ENCODE measurements at places on chromosomes 16 and 17.
A peak's percentile ranks its signal among the peaks of the same experiment; 100 is the strongest.

- DNase-seq = no peak
Observed at GRCh38 chr16:86199871-86200695, 301.1 kb downstream of the IRF8 start.

- peak; percentile 94 for DNase-seq
Observed at GRCh38 chr17:35448214-35448898, at the start of gene SLFN13. TSS of gene SLFN13 (minus strand) at chr17:35448766. CDS start at chr17:35445680, 3,086 bp downstream.

- no peak for DNase-seq
Observed at GRCh38 chr17:68199837-68200688, 47.8 kb upstream of the AMZ2 start.

DNA sequence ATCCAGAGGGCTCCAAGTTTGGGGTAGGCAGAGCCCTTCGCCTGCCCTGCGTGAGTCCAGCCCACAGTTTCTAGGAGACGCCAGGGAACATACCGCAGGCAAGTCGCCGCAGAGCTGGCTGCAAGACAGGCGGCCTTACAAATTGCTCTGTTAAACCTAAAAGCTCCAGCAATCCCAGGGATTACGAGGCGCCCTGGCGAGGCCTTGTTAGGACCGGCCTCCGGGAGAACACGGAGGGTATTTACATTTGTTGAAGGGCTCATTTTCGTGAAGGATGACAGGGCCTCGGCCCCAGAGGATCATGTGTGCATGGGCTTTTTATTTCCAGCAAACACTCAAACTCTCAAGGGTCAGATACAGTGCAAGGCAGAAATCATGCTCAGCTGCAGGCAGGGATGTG lies 77.6 kb upstream of the FOXF1 start:
- DNase-seq = peak; percentile 84

DNA sequence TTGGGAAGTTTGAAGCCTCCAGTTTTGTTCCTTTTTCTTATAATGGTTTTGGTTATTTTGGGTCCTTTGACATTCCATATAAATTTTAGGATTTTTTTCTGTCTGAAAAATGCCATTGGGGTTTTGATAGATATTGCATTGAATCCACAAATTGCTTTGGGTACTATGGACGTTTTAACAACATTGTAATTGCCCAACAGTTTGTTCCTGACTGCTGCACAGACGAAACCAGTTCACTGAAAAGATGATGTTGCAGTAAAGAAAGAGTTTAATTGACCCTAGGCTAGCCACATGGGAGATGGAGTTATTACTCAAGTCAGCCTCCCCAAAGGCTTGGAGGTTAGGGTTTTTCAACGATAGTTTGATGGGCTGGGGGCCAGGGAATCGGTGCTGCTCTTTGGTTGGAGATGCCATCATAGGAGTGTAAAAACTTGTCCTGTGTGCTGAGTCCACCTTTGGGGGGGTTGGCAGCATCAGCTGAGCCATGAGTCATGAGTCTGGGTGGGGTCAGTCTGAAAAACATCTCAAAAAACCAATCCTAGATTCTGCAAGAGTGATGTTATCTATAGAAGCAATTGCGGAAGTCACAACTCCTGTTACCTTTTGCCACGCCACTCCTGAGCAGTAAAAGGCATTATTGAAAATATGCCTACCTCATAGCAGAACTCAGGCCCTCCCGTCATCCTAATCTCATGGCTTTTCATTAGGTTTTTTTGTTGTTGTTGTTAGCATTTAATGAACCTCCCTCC lies 2.7 kb upstream of the PRSS41 start:
- peak; percentile 7 for DNase-seq

- DNase-seq = no peak
Observed at GRCh38 chr16:81008505-81008789, 1.4 kb downstream of the CENPN start.

- DNase-seq = no peak
Observed at GRCh38 chr16:85680352-85680944, 8.3 kb downstream of the GINS2 start.

- DNase-seq = no peak
Observed at GRCh38 chr17:70750983-70751382, 581.7 kb downstream of the KCNJ2 start.

DNA sequence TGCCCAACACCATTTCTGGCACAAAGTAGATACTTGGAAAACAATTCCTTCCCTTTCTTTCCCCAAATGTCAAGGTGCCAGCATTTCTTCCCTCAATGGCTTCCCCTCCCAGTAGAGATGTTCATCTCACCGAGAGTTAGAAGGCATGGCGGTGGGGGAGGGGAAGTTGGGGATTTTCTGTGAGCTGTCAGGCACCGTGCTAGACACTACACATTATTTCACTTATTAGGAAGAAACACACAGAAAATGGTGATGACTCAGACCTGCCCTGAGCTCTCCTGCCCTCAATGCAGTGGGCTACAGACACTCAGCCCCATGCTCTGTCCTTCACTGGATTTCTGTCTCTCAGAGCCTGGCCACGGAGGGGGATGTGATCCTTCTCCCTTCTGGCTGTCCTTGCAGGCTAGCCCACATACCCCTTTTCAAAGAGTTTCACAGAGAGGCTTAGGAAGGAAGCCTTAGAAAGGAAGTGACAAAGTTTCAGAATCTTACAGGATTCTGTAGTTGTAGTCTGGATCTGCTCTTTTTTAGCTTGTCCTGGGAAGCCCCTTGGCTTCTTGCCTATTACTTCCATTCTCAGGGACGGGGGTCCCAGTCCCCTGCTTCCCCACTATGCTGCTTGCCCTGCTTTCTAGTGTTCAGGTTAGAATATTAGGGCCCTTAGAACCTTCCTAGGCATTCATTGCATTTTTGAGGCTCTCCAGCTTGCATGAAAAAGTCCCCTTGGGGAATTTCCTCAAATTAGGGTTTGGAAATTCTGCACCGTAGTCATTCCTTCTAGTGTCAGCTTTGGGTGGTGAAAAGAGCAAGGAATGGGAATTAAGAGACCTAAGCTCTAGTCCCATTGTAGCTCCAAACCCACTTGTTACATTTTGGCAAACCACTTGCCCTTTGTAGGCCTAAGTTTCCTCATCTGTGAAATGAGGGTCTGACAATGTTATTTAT lies 12.2 kb upstream of the CCL5 start:
- DNase-seq = no peak

- no peak for DNase-seq
Observed at GRCh38 chr16:18943414-18943813, 17.2 kb upstream of the SMG1 start.

DNA sequence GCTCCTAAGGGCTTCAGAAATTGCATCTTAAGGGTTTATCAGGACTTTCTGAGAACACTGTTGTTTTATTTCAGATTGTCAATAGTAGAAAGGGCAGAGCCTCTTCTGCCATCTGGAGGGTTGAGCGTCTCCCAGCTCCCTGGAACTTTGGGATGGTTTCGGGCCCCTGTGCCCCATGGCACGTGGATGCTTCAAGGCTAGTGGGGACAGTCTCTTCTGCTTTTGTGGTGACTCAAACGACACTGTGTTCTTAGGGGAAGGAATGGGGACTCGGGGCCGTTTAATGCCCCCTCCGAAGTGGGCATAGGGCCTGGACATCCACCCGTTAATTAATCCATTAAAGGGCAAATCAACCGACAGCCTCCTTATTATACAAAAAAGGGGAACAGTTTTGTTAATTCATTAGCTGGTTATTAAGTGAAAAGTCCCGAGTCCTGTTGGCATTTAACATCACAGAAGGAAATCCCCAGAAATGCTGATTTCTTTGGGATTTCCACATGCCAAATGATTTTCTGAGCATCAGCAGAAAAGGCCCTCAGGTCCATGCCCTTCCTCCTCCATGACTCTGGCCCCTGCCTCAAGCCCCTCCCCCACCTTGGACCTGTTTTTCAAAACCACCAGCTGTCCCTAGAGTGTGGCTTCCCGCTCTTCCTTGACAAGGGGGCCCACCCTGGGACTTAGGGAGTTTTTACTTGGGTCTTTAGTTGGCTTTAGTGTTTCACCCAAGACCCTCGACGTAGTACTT lies 68.7 kb downstream of the ARSG start:
- DNase-seq = no peak

- no peak for DNase-seq
Observed at GRCh38 chr17:52157603-52158449, 688 bp downstream of the CA10 start.

- no peak for DNase-seq
Observed at GRCh38 chr17:17505151-17505550, 9.0 kb upstream of the RASD1 start.

GRCh38 chr17:77285594-77286390 lies 145.0 kb downstream of the SEC14L1 start:
- peak; percentile 93 for DNase-seq

GRCh38 chr17:79919862-79920720 lies 80.9 kb upstream of the CBX4 start:
- no peak for DNase-seq

DNA sequence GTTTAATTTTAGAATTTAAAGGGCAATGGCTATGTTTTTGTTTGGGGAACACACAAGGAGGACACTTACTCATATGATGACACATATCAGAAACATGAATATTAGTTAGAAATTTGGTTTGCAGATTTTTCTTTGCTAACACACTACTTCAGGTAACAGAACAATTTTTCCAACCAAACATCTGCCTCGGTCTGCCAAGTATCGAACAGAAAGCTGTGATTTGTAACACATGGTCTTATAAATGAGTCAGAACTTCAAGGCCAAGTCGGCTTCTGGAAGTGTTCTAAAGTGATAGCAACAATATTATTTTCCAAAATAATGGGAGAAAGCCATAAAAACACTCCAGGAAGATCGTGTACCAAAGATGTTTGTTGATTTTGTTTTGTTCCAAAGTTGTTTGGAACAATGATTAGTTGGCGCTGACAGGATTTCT lies 75.9 kb upstream of the PMFBP1 start:
- no peak for DNase-seq

GRCh38 chr16:23557779-23558702 lies 514 bp downstream of the UBFD1 start:
- peak; percentile 85 for DNase-seq

- DNase-seq = no peak
Observed at GRCh38 chr16:82960918-82961317, 334.1 kb downstream of the CDH13 start.

GRCh38 chr16:75097941-75098901 lies 18.4 kb downstream of the LDHD start:
- no peak for DNase-seq

DNA sequence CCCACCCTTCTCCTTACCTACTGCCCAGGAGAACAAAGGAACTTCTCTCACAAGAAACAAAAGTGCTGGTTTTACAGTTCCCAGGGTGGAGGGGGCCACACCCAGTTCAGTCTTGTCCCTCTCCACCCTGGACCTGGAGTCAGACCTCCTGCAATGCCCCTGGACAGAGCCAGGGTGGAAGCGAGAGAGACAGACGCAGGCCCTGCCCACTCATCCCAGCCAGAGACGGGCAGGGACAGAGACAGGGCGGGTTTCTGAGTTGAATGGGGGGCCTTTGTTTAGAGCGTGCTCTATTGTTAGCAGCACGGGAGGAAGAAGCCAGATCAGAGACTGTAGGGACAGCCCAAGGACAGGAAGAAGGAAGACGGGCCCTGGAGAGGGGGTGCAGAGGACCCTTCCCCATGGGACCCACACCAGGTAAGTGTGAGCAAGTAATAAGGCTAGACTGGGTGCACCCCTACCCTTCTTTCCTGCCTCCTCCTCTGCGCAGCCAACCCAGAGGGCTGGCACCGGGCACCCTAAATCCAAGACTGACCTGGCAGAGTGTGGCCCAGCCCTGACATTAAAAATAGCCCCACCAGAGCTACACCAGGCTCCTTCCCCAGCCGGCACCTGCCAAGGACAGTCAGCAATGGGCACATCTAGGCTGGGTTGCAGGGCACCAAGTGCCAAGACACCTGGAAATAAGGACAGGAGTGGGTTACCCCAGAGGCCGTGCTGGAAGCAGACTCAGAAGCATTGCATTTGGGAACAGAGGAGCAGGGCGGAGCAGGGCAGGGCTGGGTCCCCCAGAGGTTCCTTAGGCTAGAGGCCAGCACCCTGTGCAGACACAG lies 10.9 kb downstream of the JUP start:
- no peak for DNase-seq

DNA sequence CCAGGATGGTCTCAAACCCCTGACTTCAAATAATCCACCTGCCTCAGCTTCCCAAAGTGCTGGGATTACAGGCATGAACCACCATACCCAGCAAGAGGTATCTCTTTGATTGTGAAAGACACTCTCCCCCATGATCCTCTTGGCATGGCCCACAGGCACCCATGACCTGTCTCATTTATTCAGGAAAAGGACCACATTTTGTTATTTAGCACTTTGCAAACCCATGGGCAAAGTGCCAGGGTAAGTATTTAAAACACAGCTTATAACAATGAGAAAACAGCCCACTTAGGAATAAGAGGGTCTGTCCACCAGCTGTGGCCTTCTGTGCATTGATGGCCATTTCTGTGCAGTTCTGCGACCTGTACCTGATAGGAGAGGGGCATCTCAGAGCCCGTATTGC lies 12.8 kb upstream of the AKTIP start:
- DNase-seq = no peak

DNA sequence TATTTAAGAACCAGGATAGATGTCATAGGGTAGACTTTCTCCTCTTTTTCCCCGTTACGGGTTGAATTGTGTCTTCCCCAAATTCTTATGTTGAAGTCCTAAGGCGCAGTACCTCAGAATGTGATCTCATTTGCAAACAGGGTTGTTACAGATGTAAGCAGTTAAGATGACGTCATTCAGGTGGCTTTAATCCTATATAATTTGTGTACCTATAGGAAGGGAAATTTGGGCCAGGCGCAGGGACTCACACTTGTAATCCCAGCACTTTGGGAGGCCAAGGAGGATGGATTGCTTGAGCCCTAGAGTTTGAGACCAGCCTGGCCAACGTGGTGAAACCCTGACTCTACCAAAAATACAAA lies 99.5 kb upstream of the DHX40 start:
- DNase-seq = no peak

GRCh38 chr17:4544135-4544950 lies 10.8 kb downstream of the MYBBP1A start:
- DNase-seq = no peak

DNA sequence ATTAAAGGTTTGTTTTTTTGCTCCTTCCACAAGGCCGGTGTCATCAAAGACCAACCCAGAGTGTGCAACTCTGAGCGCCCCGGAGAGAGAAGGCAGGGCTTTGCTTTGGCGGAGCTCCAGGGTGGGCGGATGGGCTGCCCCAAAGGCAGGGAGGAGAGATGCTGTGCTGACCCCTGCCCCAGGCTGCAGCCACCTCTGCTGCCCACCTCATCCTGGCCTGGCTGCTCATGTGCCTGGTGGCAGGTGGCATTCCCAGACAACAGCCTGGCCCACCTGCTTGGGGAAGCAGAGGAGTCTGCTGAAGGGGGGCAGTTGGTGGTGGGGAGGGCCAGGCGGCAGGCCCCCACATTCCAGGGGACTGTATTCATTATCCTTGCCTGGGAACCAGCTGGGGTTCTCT lies 122.1 kb downstream of the SDK2 start:
- no peak for DNase-seq

Data from posterior vena cava (tissue), 2 donors.